ENCODE measurements at places on chromosomes 4 and X.

GRCh38 chr4:153434190-153434589 lies 32.0 kb upstream of the TMEM131L start:
- no peak for DNase-seq

GRCh38 chr4:187118602-187119120 lies 395.0 kb upstream of the FAT1 start:
- no peak for DNase-seq

DNA sequence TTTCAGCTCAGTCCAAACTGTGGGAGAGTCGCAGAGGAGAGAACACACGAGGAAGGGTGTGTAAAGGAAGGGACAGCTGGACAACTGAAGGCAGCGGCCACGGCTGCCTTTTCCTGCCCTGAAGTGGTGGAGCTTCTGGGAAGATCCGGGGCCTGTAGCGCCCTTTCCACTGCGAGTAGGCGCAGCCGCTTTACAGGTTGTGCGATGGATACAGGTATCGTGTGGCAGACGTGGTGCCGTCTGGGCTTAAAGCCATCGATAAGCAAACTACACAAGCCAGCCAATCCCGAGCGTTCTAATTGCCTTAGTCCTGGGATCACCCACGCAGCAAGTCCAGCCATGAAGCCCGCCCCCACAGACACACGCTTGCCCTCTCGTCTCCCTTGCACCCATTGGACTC lies 15.4 kb downstream of the NKX6-1 start:
- no peak for DNase-seq

- peak; percentile 27 for DNase-seq
These were observed 81.0 kb downstream of the ADGRA3 start for GRCh38 chr4:22434895-22435294.

- peak; percentile 23 for DNase-seq
These were observed 1.2 kb downstream of the GNPDA2 start for GRCh38 chr4:44725166-44725565.

- no peak for DNase-seq
These were observed 332.0 kb downstream of the PCDH18 start for GRCh38 chr4:137200322-137200721.

- no peak for DNase-seq
These were observed 184.4 kb downstream of the VEGFC start for GRCh38 chr4:176608346-176608745.

DNA sequence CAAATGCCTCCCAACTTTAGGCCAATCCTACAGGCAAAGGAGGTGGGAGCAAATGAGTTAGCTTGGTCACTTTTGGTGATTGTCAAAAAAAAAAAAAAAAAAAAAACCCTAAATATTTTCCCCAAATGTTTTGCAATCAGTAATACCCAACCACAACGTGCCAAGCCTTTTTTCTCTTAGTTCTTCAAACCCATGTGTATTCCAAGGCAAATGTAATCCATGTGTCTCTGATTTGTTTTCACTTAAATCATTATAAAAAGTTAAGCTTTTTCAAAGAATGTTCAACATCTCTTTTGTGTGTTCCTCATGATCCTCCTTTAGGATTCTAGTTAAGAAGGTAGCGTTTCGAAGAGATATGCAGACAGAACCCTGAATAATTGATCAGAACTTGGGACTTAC lies 328.4 kb downstream of the PAPSS1 start:
- no peak for DNase-seq

GRCh38 chr4:77992581-77992980 lies 64.5 kb upstream of the FRAS1 start:
- DNase-seq: no peak

DNA sequence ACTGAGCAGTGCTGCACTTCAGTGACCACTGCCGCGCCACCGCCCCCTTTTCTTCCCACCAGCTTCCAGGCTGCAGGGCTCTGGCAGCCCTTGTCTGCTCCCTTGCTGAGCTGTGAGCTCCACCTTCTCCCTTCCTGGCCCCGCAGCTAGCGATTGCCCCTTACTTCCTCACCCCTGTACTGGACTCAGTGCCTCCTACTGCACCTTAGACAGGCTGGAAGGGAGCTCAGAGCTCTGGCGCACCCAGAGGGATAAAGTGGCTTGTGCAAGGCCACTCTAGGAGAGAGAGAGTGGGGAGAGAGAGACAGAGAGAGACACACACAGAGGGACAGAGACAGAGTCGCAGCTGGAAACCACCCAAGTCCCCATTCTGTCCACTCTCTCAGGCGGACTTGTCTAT lies 6.0 kb downstream of the RASL11B start:
- DNase-seq: no peak

DNA sequence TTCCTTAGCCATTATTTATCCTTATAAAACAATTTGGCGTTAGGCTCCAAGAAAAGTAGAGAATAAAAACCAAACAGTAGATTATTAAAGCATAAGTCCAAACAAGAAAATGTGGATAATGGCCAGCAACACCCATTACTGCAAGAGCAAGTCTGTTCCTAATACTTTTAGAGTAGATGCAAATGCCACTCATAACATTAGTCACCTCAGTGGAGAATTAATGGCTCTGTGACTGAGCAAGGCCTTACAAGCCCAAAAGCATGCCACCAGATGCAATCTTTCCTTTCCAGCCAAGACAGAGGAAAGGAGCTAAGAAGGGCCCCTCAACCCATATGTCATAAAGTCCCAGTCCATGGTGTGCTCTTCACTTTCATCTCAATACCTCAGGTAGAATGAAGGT lies 373.8 kb downstream of the OPHN1 start:
- no peak for DNase-seq

DNA sequence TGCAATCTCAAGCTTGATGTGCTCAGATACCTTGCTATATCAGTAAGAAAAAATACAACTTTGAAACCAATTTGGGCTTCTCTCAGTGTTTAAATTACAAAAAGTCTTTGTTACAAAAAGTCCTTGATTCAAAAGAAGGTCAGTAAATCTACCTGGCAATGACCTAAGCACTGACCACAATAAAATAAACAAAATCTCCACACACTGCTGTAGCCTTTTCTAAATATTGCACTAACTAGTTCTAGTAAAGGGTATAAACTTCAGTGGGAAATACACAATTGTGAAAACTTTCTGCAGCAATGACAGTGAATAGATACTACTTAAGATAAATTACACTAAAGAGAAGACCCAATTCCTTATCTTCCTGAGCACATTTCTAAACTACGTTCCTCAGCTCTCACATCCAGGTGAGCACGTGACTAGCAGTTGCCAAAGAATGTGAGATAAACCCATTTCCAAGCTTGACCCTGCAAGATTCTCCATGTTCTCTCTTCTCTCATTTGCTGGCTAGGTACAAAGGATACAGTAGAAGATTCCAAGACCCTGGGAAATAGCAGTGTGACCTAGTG lies 81.4 kb upstream of the GPR34 start:
- peak; percentile 84 for DNase-seq

- no peak for DNase-seq
These were observed 222.4 kb upstream of the ANKRD50 start for GRCh38 chr4:124934916-124935315.

- DNase-seq: no peak
These were observed 41.6 kb upstream of the UGT2B7 start for GRCh38 chr4:69054578-69055200.

DNA sequence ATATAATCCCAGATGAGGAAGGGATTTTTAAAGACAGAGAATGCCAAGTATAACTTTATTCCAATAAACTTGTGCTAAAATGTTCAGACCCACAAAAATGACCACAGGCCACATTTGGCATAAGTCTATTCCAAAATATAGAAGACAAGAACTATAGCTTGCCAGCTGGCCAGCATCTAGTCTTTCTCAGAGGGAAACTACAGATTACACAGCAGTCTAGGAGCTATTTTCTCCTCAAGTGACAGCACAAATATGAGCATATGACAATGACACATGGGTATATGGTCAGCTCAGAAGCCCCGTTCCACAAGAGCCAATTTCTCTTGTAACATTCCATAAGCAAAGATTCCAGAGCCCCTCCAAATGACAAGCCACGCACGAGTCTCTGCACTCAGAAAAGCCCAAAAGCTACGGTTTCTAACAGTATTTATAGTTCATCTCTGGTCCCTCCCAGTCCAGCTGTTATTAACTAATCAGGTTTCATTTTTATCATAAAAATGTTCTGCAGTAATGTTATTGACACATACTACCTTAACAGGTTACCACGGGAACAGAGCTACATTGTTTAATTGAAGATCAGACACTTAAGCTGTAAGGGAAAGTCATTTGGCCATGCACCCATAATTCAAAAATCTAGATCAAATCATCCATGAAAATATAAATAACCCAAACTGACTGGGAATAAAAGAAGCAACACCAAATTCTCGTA lies 70.3 kb downstream of the RAB28 start:
- DNase-seq: no peak

All from erythroblast (primary cell).